ENCODE measurements at places on chromosomes 7 and 10.
A peak's percentile ranks its signal among the peaks of the same experiment; 100 is the strongest.

DNA sequence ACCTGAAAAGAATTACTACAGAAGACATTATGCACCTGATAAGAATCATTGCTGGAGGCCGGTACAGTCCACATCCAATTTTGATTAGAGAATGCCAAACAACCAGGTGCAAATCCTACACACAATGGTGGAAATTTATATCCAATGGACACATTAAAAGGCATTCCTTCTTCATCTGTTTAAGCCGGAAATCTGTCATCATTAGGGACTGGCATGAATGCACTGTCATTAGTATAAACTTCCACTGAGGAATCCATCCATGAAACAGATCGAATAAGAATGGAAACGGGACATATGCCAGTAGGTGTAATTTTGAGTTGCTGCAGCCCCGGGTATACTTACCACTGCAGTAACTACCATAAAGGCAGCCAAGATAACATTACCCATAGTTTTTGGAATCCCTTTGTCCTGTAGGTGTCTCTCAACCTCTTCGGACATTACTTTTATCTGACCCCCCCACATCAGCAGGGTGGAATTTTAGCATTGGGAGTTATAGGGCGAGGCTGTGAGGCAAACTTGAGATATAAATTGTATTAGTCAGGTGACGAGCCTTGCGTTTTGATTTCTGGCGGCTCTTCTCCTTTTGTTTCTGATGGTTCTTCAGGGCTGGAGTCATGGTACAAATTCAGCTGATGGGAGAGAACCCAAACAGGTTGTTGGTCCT is 36.5 kb upstream of the AKR1C2 start:
- DNase-seq: no peak

- DNase-seq: peak; percentile 92
Measured at GRCh38 chr7:15332956-15333355, 228.9 kb downstream of the AGMO start.

GRCh38 chr7:151648429-151648828 is 128.7 kb upstream of the RHEB start:
- no peak for DNase-seq

- DNase-seq: no peak
Measured at GRCh38 chr10:119669975-119670640, 18.9 kb downstream of the BAG3 start.

DNA sequence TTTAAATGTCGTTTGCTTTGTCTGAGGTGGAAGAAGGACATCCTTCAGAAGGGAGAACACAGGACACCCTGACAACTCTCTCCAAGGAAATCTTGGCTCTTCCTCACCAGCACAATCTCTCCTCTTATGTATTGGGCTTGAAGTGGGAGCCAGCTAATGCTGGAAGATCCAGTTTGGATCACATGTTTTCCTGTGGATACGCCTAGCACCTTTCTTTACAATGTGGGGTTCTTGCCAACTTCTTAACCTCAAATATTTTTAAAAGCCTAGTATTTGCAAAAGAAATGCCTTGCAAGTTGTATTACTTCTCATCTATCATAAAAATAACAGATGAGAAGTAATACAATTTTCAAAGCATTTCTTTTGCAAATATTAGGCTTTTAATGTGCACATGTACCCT is 76.4 kb downstream of the FRMD4A start:
- no peak for DNase-seq

DNA sequence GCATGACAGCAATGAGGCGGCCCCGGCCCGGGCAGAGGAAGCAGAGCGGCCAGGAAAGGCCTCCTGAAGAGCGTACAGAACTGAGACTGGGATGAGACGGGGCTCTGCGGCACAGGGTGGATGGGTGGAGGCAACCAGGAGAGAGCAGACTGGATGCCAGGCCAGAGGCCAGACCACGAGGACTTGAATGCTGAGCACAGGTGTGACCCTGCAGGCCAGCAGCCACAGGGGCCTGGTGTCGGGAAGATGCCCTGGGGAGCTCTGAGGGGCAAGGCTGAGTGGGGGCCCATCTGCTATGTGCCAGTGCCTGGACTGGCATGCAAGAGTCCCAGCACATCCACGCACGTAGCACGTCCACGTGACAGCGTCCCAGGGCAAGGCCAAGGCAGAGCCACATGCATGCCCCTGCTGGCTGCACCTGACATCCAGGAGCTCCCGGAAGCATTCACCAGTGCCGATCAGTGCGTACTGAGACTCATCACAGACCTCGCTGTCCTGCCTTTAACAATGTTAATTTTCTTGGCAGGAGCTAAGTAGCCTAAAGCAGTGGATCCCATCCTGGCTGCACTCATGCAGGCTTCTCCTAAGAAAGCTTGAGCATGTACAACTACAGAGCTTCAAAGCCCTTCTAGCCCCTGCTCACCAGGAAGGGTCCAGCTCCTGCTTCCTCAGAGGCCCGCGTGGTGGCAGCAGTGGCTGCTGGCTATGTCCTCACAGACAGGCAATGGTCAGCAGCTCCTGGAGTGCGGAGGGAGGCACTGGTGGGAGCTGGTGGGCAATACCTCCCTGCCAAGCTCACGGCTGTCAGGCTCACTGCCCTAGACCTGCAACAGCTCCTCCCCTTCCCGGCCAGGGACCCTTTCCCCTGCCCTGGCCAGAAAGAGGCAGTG is 18.0 kb downstream of the GRID1 start:
- DNase-seq: no peak

- no peak for DNase-seq
Measured at GRCh38 chr10:97169911-97170693, 15.7 kb downstream of the SLIT1 start.

GRCh38 chr7:1692515-1693418 is 22.7 kb downstream of the ELFN1 start:
- DNase-seq: no peak

DNA sequence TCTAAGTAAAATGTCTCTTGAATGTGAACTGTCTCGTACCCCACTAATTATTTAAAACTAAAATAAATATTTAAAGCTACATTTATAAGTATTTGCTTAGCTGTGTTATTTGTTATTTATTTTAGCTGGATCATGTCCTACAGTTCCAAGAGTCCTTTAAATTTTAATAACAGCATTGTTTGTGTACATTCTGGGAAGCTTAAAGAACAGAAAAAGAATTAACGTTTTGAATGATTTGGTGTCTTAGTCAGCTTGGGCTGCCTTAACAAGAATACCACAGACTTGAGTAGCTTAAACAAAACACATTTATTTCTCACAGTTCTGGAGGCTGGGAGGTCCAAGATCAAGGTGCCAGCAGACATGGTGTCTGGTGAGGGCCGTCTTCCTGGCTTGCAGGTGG is 107.4 kb downstream of the ITIH5 start:
- DNase-seq: no peak

DNA sequence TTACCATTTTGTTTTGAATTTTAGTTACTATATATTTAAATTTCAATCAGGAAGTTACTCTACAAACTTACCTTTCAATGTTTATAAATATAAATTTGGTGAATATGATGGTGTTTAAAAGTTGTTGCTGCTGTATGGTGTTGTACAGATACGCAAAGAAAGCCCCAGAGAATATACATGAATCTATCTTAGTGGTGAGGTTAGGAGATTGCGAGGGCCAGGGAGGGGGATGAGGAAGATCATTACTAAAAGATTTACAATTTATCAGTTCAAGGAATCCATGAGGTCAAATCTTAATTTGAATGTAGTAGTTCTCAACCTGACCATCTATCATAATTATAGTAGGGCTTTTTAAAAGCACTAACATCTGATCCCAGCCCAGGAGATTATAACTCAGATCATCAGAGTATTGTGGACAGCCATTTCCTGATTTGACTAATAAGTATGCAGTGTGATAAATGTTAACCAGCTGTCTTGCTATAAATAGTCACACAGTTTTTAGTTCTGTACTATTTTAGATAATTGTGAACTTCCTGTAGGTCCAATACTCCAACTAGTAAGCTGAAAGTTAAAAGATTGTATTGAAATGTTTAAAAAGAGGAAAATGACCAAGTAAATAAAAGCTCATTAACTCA is 23.6 kb downstream of the FAM3C start:
- peak; percentile 25 for DNase-seq

GRCh38 chr7:152052771-152053170 is 27.3 kb downstream of the GALNT11 start:
- no peak for DNase-seq

DNA sequence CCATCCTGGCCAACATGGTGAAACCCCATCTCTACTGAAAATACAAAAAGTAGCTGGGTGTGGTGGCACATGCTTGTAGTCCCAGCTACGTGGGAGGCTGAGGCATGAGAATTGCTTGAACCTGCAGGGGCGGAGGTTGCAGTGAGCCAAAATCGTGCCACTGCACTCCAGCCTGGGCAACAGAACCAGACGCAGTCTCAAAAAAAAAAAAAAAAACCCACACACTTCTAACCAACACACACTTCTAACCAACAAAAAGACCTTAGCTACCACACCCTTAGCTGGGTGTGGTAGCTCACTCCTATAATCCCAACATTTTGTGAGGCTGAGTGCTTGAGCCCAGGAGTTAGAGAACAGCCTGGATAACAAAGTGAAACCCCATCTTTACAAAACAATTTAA is 33.9 kb upstream of the SPOCK2 start:
- DNase-seq: no peak

DNA sequence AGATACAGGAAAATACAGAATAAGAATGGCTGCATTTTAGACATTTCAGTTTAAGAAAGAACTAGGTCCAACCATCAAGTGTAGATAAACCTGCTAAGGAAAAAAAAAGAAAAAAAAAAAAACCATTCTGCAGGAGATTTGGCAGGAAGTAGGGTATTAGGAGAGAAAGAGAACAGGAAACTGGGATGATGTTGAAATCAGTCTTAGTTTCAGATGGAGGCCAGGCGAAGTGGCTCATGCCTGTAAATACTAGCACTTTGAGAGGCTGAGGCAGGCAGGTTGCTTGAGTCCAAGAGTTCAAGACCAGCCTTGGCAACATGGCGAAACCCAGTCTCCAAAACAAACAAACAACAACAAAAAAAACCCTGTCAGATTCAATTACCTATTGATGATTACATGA is 120.2 kb downstream of the RAB11FIP2 start:
- no peak for DNase-seq

DNA sequence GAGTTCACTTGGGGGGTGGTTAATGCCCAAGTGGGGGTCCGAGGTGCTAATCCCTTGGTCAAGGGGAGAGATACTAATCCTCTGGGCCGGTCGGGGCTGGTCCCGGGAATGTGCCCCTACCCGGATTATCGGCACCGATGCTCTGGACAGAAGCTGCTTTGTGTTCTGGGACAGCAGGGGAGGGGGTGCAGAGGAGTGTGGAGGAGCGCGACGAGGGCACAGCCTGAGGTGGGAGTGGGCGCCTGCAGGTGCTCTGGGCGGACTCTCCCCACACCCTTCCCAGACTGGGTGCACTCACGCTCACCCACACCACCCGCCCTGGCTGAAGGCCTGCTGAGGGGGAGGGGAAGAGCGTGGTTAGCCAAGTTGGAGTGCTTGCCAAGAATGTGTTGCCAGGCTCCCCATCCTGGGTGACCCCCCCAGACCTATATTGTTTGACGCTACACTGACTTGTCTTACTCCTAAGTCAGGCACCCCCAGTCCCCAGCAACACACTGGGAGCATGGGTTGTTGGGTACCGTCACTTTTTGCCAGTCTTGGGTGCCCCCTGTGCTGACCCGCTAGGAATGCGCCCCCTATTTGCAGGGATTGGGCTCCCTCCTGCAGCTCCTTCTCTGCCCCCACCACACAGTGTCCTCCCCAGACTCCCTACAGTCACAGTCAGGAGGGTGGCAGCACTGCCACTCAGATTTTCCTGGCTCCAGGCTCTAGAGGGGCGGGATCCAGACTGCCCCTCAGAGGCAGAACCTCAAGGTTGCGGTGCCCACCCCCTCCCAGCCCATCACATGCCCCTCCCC is 1.2 kb downstream of the SLC4A2 start:
- DNase-seq: peak; percentile 13

DNA sequence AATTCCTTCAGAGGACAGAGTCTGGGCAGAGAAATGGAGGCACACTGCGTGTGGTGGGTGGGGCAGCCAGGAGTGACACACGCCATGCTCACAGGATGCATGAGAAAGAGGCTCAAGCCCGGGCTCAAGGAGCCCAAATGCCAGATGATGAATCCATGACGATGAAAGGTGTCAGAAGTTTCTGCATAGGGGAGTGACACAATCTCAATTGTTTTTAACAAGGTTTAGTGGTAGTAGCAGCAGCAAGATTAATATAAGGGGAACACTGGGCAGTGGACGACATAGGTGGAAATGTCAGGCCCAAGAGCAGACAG is 126.1 kb downstream of the TNS3 start:
- DNase-seq: no peak

- DNase-seq: no peak
Measured at GRCh38 chr7:66664590-66665293, 36.1 kb downstream of the KCTD7 start.

GRCh38 chr7:78194611-78195010 is 396.0 kb downstream of the PHTF2 start:
- DNase-seq: no peak

DNA sequence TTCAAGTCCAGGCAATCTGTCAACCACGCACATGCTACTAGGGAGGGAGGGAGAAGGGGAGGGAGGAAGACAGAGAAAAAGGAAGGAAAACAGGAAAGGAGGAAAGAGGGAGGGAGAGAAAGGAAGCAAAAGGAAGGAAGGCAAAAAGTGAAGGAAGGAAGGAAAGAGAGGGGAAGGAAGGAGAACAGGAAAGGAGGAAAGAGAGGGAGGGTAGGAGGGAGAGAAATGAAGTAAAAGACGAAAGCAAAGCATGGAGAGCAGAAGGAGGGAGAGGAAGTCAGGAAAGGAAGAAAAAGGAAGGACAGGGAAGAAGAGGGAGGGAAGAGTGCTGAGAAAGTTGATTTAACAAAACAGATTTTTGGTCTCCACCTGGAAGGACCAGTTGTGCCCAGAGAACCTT is 25.6 kb downstream of the KLF6 start:
- DNase-seq: no peak

GRCh38 chr10:114708717-114709335 is 50.8 kb upstream of the ABLIM1 start:
- DNase-seq: no peak

Data from NCI-H146 (cell line).